NCI-H1694 treated with DMSO at 0.1 percent for 48 hours (cell line): ENCODE measurements at places on chromosomes 2 and 18.

DNA sequence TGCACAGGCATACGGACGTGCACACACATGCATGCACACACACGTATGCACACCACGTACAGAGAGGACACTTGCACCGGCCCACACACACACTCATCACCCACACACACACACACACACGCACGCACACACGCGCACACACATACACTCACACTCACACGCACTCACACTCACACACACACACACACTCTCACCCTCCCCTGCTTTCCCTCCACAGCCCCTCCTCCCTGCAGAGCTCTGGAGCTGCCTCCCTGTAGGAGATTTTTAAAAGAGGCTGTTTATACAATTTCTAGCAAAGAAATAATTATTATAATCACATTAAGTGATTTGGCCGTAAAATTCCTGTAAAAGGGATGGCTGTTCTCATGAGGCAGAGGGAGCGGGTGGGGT is 36.5 kb upstream of the SNED1 start:
- no peak for DNase-seq

DNA sequence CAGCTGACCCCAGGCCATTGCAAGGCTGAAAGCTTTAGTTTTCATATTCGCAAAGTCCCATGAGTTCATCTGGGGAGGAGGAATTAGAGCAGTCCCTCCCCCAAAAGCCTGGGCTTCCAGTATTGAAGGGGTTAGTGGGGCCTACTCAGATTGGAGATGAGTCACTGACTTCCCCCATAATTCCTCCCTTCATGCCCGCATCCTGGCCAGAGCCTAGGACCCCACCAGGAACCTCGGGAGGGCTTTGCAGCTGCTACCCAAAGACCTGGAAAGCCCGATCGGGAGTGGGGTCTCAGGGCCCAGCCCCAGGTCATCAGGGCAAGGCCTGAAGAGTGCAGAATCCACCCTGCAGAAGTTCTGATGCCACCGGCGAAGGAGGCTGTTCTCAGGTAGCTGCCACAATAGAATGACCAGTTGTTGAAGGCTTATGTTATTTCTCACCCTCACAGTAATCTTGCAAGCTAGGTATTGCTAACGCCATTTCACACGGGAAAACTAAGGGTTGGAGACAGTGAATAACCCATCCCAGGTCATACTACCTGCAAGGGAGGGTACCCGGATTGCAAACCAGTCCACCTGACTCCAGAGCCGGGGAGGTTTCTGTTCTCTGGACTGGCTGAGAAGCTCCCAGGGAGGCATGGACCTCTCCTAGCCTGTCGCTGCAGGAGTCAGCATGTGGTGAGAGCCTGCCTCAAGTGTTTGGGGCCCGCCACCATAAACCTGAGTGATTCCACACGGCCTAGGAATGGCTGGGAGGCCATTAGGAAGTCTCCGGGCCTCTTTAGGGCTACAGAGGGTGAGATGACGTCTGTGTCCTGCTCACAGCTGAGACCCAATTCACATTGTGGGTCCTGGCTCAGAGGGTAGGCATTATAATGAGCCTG is 5.8 kb upstream of the ARID5A start:
- no peak for DNase-seq

- no peak for DNase-seq
These were observed 46.0 kb downstream of the ZNF516 start for GRCh38 chr18:76449111-76449453.

GRCh38 chr2:133377599-133377998 is 190.7 kb downstream of the NCKAP5 start:
- no peak for DNase-seq

- no peak for DNase-seq
These were observed 75.1 kb downstream of the RTN4 start for GRCh38 chr2:54975175-54975574.

GRCh38 chr2:201343559-201343958 is 13.6 kb downstream of the FLACC1 start:
- no peak for DNase-seq

DNA sequence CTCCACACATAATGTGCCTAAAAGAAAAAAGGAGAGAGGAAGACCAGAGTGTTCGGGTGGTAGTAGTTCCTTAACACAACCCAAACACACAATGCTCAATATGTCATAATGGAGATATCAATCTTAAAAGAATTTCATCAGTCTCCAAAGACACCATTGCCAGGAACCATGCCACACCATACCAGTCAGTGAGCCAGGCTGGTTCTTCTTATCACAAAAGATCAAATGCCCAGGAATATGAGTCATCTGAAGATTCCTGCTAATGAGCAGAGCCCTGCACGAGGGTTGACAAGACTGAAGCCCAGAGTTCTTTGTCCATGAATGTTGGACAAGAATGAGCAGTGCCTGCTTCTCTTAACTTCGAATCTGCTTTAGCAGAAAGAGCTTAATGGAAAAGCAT is 262.3 kb downstream of the ZNF516 start:
- DNase-seq: no peak
